Smooth muscle cell of trachea (primary cell): ENCODE measurements at places on chromosomes 2 and 18. TPM values are rescaled to one million over a fixed set of nuclear protein-coding genes. Genes with fewer than 3 reads are reported as not detected.

The PROC gene
- not detected in 2 replicates for total RNA-seq

The SERPINB4 gene
- not detected in 2 replicates for total RNA-seq

The PROM2 gene
- total RNA-seq, result 0.29 and 0.83 TPM in 2 replicates

The XPO1 gene
- total RNA-seq, result 226 and 295 TPM in 2 replicates

The ALKAL2 gene
- total RNA-seq, result not detected in 2 replicates

The TUBA4B gene
- total RNA-seq, result 0.17 TPM in 1 of 2 replicates, not detected in the other

The COLEC11 gene
- 0.44 TPM in 1 of 2 replicates, not detected in the other for total RNA-seq

The BBS5 gene
- 7.6 and 10.4 TPM in 2 replicates for total RNA-seq

The SP140 gene
- total RNA-seq, result 0.33 and 0.87 TPM in 2 replicates

The NEB gene
- total RNA-seq, result 0.15 and 0.17 TPM in 2 replicates

The RMND5A gene
- 10.6 and 18.2 TPM in 2 replicates for total RNA-seq

The CYS1 gene
- total RNA-seq, result 2.0 and 7.3 TPM in 2 replicates

The DPYSL5 gene
- under 0.01 TPM in 1 of 2 replicates, not detected in the other for total RNA-seq

The REG3G gene
- total RNA-seq, result not detected in 2 replicates

The WDFY1 gene
- total RNA-seq, result 97.3 and 155 TPM in 2 replicates

The TWIST2 gene
- total RNA-seq, result 158 and 297 TPM in 2 replicates

The LOXHD1 gene
- total RNA-seq, result not detected in 2 replicates

The POTEJ gene
- total RNA-seq, result not detected in 2 replicates

The ALLC gene
- not detected in 2 replicates for total RNA-seq

The OTOS gene
- 1.2 TPM in 1 of 2 replicates, not detected in the other for total RNA-seq

The CMPK2 gene
- 0.50 and 0.58 TPM in 2 replicates for total RNA-seq

The ELOA2 gene
- not detected in 2 replicates for total RNA-seq

The REEP1 gene
- 0.15 TPM in 1 of 2 replicates, not detected in the other for total RNA-seq

The AQP4 gene
- total RNA-seq, result not detected in 2 replicates

The BOK gene
- total RNA-seq, result 17.2 and 31.4 TPM in 2 replicates

The FN1 gene
- total RNA-seq, result 6,603 and 11,839 TPM in 2 replicates

The VAMP8 gene
- total RNA-seq, result 1.5 and 2.8 TPM in 2 replicates

The NETO1 gene
- 0.17 TPM in 1 of 2 replicates, not detected in the other for total RNA-seq

The SERPINB2 gene
- 2.6 and 6.5 TPM in 2 replicates for total RNA-seq

The TANC1 gene
- 23.0 and 26.8 TPM in 2 replicates for total RNA-seq

The CHRNG gene
- not detected in 2 replicates for total RNA-seq

The ADCYAP1 gene
- not detected in 2 replicates for total RNA-seq

The DUSP19 gene
- total RNA-seq, result 3.5 TPM in 2 replicates

The ANO7 gene
- 0.15 and 0.83 TPM in 2 replicates for total RNA-seq

The ZNF514 gene
- total RNA-seq, result 15.7 and 17.7 TPM in 2 replicates
